ENCODE measurements at places on chromosomes 16 and 17.

- DNase-seq: no peak
Measured at GRCh38 chr17:57294101-57294500, 37.8 kb downstream of the MSI2 start.

DNA sequence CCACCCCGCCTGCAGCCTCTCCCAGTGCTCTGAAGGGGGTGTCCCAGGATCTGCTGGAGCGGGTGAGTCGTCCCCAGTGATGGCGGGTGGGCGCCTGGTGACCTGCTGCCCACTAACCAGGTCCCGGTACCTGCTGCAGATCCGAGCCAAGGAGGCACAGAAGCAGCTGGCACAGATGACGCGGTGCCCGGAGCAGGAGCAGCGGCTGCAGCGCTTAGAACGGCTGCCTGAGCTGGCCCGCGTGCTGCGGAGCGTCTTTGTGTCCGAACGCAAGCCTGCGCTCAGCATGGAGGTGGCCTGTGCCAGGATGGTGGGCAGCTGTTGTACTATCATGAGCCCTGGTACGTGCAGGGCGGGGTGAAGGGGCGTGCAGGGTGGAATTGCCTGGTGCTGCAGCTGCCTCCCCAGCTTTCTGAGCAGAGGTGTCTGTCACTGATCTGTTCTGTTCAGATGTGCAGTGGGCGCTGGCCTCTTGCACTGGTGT, 3.6 kb downstream of the CDT1 start:
- DNase-seq: no peak

DNA sequence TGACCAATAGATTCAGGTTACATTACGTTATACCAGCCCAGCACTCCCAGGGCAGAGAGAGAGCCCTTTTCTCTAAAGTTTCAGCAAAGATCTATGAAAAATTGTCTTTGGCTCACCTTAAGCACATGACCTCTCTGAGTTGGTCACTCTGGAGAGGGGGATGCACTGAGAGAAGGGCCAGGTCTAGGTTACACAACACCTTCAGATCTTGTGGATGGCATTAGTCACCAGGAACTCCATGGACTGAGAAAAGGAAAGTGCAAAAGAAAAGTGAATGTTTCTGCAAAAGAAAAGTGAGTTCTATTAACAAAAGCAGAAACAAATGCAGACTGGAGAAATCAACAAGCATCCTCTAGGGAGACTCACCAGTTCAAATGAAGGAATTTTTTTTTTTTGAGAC, 253.3 kb upstream of the SALL1 start:
- DNase-seq: no peak

DNA sequence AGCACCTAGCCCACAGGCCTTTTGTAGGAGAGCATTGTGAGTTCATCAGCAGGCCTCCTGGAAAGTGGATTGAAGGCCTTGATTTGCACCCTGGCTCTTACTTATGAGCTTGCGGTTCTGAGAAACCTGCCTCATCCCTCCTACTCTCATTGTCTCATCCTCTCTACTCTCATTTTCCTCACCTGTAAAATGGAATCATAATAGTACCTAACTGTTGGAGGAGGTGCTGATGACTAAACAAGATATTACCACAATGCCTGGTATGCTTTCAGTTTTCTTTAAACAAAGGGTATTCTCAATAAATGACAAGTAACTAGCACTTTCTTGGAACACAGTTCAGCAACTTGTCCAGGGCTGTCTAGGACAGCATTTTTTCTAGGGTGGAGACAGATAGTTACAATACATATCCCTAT, 243.1 kb upstream of the MAF start:
- no peak for DNase-seq

DNA sequence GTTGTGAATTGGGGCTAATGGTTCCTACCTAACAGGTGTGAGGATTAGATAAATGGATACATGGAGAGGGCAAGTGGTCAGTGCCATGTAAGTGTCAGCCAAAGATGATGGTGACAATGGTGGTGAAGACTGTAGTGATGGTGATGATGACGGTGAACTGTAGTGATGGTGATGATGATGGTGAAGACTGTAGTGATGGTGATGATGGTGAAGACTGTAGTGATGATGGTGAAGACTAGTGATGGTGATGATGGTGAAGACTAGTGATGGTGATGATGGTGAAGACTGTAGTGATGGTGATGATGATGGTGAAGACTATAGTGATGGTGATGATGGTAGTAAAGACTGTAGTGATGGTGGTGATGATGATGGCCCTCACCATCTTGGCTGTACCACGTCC, 18.1 kb upstream of the GNG13 start:
- no peak for DNase-seq

DNA sequence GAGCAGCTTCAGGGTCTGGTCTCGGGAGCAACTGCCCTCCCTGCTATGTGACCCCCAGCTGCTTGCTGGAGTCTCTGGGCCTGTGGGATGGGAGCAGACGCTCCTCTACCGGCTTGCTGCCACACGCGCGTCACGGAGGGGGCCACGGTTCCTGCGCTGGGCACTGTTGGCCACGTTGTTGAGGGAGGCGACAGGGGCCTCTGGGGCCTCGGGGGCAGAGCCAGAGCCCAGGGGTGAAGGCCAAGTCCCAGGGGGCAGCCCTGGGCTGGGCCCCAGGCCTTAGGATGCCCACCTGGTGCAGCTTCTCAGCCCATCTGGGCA, 56.6 kb downstream of the ZFPM1 start:
- DNase-seq: no peak

DNA sequence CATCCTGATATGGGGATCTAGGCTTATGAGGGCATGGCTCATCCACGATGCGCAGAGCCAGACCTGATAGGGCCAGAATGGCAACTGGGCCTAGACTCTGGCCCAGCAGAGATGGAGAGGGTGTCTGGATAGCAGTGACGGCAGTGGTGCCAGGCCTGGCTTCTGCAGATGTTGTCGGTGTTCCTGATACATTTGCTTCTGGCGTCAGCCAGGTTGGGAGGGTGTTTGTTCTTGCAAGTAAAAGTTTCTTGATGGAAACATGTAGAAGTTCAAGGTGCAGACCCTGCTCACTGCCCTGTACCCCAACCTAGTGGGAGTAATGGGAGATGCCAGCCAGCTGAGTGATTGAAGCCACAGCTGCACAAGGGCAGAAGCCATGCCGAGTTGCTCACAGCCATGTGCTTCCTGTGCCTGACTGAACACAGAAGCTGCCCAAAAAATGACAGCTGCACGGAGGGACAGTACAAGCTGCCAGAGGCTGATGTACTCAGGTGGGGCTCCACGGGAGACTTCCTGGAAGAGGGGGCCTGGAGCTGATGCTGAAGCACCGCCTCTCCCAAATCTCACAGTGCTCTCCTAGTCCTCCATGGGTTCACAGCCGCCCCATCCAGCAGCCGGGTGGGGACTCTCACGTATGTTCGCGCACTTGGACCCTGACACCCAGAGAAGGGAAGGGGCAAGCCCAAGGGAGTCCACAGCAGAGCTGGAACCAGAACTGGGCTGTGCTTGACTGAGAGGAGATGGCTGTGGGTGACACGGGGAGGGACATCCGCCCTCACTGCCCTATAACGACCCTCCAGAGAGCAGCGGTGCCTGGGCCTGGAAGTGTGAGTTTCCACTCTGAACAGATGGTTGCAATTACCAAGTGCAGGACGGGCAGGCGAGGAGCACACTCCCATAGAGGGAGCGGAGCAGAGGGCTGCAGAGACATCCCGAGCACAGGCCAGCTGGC, 78.7 kb downstream of the N4BP1 start:
- DNase-seq: no peak

DNA sequence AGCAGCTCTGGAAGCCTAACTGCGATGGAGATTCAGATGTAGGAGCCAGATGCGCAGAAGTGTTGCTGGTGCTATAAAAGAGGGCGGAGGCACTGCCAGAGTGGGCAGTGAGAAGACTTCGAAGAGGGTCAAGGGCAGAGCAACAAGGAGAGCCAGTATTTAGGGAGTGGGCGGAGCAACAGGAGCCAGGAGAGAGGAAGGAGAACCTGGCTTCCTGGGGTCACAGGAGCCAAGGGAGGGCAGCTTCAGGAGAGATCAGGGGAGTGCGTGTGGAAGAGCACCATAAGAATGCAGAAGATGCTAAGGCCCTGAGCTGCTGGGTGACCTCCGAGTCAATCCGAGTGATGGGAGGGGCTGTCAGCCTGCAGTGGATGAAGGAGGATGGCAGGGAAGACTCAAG, 14.4 kb upstream of the MRPS23 start:
- no peak for DNase-seq

DNA sequence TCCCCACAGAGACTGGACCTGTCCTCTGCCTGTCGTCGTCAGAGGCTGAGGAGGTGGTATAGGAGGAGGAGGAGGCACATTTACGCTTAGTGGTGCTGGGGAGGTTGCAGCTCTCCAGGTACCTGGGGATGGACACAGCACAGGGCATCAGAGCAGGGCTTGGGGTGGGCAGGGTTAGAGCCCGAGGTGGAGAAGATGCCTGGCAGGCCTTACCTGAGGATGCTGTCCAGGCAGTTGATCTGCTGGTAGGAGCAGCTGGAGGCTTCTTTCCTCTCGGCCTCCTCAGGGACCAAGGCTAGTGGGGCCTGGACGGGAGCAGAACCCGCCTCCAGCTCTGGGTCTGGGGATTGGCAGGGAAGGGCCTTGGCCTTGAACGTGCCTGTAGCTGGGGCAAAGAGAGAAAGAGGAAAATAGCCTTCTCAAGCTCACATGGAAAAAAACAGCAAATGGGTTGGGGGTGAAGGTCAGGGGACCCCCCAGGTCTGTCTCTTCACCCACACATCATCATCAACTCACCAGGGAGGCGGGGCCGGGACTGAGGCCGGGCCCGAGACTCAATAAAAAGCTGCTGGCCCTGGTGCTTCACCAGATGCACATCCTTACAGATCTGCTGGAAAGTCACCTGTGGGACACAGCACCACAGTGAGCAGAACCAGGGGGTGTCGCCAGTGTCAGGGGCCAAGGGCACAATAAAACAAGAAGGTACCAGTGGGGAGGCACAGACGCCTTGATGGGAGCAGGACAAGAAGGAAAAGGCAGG, 5.6 kb downstream of the PER1 start:
- DNase-seq: no peak

DNA sequence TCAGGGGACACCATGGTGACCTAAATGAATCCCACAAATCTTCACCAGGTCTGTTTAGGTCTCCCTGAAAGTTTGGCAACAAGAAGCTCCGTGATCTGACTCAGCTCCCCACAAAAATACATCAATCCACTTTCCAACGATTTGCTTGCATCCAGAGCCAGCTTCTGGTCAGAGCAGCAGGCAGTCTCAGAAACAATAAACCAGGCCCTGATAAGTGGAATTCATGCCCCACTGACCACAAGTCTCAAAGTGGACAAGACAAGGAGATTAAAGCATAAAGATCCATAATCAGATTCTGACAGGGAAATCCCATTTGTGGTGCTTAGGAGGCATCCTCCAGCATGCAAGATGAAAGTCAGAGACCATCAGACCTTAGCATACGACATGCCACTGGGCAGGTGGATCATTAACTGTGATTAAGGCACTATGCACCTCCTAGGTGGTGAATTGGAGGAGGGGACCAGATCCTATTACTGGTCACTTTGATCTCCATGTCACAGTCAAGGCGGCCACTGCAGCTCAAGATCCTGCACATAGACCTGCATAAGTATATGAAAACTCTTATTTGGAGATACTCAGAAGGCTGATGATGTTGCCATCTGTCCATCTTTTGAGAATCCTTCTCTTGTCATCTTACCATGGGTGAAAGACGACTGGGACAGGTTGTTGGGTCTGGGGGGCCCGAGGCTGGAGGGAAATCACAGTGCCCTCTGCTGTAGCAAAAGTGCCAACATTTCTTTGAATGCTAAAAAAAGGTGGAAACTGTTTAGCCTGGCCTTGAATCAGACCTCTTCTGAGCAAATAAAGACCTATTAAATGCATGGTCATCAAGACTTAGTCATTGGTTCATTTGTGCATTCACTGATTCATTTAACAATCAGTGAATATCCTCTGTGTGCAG, 309.2 kb upstream of the CCL2 start:
- no peak for DNase-seq

GRCh38 chr16:75265911-75266701, 14.7 kb upstream of the BCAR1 start:
- no peak for DNase-seq

DNA sequence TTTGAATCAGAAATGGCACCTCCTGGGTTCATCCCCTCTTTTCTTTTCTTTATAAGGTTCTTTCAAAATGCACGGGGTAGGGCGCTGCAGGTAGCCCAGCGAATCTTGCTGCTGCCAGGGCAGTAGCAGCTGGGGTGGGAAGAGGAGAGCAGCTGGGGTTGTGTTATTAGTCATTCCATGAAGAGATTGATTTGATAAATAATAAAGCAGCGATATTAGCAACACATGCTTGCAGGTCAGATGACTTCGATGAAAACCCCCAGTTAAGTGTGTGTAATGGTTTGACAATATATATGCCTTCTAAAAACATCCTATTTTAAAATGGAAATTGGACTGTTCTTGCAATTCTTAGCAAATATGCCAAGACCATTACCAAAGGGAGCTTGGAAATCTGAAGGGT, 200.7 kb downstream of the CCDC182 start:
- DNase-seq: no peak

DNA sequence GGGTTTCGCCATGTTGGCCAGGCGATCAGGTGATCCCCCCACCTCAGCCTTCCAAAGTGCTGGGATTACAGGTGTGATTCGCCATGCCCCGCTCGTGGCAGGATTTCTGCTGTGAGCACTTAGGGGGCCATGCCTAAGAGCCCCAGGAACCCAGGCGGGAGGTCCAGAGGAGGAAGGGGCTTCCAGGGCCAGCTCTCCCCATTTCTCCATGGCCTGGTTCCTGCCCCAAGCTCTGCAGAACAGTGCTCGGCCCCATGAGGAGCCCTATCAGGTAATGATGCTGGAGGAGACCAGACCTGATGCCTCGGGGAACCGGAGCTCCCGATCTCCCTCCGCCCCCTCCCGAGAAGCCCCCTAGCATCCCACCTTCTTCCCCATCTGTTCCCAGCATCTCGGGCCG, 53.6 kb downstream of the RMI2 start:
- no peak for DNase-seq

- DNase-seq: no peak
Measured at GRCh38 chr17:18997650-18998196, 6.8 kb downstream of the FAM83G start.

DNA sequence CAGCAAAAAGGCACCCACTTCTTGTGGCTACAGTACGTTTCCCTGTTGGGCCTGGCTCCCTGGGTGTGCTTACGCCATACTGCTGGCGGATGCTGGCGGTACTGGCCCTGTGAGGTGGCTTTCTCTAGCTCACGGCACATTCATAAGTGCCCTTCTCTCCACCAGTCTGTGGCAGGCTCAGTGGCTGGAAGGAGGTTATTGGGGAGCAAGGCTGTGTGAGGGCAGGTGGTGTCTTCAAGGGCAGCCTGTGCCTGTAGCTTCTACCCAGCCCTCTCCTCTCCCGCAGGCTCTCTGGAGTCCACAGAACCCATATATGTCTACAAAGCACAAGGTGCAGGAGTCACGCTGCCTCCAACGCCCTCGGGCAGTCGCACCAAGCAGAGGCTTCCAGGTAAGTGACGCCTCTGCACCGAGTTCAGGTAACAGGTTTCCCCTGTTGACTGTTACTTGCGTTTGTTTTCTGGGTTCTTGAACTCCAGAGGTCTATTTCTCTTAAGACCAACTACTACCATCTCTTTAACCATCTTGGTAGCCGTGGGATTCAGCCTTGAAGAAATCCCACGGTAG, 20.6 kb downstream of the NTAN1 start:
- no peak for DNase-seq

- no peak for DNase-seq
Measured at GRCh38 chr17:32551186-32551955, 64.6 kb downstream of the CDK5R1 start.
